ENCODE measurements at places on chromosomes 4 and X. TPM values are rescaled to one million over a fixed set of nuclear protein-coding genes. Genes with fewer than 3 reads are reported as not detected.
A peak's percentile ranks its signal among the peaks of the same experiment; 100 is the strongest.

- DNase-seq = no peak
These were observed 587.4 kb downstream of the RPA4 start for GRCh38 chrX:97471071-97471470.

TNMD gene
- polyA plus RNA-seq = not detected

CHST7 gene
- 0.26 TPM for polyA plus RNA-seq

DNA sequence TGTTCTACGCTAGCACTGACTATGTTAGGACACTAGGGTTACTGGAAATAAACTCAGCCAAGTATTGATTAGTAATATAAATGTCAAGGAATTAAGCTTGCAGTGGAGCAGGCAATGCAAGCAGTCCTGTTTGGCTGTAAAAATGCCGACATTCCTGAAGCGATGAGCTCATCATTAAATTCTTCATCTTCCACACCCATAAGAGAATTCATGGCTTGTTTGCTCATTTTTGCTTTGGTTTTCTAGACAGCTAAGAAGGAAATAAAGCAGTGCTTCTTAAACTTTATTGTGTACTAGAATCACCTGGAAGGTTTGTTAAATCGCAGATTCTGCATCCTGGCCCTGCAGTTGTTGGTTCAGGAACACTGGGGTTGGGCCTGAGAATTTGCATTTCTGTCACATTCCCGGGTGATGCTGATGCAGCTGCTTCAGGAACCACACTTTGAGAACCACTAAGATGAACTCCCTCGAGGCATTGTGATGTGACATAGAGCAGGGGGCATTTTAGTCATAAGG lies 17.8 kb downstream of the ANXA3 start:
- peak; percentile 78 for DNase-seq

TCEAL2 gene
- polyA plus RNA-seq = not detected
